Mesenteric fat pad (tissue), 1 donor: ENCODE measurements at places on chromosomes 6 and 20. TPM values are rescaled to one million over a fixed set of nuclear protein-coding genes. Genes with fewer than 3 reads are reported as not detected.

GRCh38 chr6:154752022-154752421, 18.8 kb downstream of the SCAF8 start:
- DNase-seq, result no peak

TMC2 gene
- total RNA-seq, result 0.22 TPM

HLA-DRB5 gene
- total RNA-seq, result 118 TPM

SNX21 gene
- 46.7 TPM for total RNA-seq

SLC35D3 gene
- not detected for total RNA-seq

OPRM1 gene
- total RNA-seq, result not detected

GRCh38 chr6:149567194-149567586, 1.0 kb downstream of the GINM1 start:
- DNase-seq, result no peak

MATN4 gene
- not detected for total RNA-seq

DNA sequence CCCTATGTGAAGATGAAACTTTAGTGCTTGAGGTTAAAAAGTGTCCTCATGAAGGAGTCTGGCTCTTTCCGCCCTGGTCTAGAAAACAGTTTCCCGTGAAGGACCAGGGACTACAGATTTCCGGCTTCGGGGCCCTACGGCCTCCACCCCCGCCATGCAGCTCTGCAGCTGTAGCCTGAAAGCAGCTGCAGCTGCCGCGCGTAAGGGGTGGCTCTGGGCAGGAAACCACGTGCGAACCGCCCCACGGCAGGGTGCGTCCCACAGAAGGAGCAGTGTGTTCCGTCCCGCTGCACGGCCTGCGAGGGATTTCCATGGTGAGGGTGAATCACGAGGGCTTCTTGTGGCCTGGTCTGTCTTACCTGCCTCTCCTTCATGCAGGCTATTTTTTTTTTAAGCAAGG, 117.0 kb downstream of the ERMARD start:
- DNase-seq, result peak; percentile 89

DNA sequence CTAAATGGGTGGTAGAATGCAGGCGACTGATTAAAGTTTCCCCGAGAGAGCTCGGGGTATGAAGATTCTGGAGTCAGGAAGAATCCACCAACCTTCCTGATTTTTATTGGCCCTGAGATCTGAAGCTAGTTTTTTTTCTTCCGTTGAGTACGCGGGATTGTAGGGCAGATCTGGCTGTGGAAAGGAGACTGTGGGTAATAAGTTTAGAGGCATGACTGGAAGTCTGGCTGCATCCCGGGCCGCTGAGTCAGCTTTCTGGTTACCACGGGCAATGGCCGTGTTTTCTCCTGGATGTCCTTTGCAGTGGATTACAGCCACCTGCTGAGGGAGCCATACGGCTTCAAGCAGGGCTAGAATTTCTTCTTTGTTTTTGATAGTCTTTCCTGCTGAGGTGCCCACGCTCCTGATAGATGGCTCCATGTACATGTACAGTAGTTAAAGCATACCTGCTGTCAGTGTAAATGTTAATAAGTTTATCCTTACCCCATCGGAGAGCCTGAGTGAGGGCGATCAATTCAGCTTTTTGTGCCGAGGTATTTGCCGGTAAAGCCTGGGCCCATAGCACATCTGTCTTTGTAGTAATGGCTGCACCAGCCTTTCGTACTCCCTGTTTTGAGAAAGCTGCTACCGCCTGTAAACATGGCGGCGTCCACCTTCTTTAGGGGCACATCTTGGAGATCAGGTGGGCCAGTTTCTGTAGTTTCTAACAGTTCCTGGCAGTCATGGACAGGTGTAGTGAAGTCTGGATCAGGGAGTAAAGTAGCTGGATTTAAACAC, 154.0 kb downstream of the TRIM27 start:
- no peak for DNase-seq

DNA sequence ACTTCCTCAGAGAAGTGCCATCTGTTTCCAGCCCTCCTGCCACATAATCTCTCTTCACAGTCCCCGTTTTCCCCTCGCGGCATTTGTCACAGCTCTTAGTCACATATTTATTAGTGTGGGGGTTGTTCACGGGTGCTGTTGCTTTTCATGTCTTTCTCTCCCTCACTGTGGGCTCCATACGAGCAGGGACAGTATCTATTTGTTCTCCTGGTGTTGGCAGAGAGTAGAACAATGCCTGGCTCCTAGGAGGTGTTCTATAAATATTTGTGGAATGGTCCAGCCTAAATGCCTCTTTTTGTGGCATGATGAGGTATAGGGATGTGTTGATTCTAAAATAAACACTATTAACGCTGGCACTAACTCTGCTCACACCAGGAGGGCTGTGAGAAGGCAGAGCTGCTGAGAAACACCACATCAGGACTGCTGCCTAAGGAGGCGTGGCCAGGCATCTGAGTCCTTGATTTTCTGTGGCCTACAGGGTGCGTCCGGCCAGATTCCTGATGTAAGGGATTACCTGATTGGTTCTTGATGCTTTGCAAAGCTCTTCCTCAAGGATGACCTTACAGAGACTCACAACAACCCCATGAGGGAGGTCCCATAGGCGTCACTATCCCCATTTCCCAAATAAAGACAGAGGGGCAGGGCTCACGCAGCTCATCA, 219.8 kb upstream of the ARID1B start:
- DNase-seq, result no peak

GRCh38 chr20:58458342-58459057, 56.7 kb downstream of the APCDD1L start:
- DNase-seq, result no peak

DNA sequence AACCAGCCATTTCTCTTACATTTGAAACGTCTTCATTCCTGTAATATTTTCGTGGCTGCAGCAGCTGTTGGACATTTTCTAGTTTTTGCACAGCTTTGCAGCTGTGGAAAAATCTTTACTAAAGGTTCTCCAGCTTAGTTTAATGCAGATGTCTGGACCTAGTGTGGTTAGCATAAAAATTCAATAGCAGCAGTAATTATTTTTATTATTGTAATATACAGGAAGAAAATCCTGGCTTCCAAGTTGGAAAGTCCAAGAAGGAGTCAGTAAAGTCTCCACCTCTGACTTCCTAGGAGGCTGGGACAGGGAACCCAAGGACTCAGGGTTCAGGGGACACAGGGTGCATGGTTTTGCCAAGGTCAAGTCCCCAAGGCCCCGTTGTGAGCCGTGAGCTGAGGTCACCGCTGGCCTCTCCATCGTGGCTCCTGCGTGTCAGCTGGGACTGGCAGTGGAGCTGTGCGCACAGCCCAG, 230.6 kb downstream of the FNDC1 start:
- DNase-seq, result no peak

THEMIS gene
- total RNA-seq, result 0.45 TPM

ASIP gene
- total RNA-seq, result not detected

- DNase-seq, result no peak
These were observed 199.0 kb downstream of the JARID2 start for GRCh38 chr6:15444881-15445280.

STX11 gene
- 32.7 TPM for total RNA-seq

ENPP5 gene
- 0.67 TPM for total RNA-seq

- no peak for DNase-seq
These were observed 69.6 kb upstream of the ZNF184 start for GRCh38 chr6:27542485-27542884.

DUSP15 gene
- 0.77 TPM for total RNA-seq

GRCh38 chr6:150087336-150087735, 18.4 kb upstream of the ULBP3 start:
- DNase-seq, result peak; percentile 72

DNA sequence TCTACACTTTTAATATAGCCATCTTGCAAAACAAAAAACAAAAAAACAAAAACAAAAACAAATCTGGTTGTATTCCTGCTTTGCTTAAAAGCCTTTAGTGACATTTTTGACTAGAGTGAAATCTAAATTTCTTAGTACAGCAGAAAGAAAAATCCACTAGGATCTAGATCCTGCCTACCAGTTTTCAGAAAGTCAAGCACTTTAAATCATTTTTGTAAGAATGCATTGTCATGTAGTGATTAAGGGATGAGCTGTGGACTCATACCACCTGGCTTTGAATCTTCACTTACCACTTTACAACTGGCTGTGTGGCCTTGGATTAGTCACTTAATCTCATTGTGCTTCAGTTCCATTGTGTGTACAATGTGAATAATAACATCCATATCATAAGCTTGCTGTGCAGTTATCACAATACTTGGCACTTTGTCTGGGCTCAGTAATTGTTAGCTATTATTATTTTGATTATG, 4.0 kb downstream of the MKKS start:
- no peak for DNase-seq

- DNase-seq, result peak; percentile 62
These were observed 1.1 kb upstream of the BEND3 start for GRCh38 chr6:107116328-107116892.

- DNase-seq, result no peak
These were observed 100.6 kb upstream of the HIVEP1 start for GRCh38 chr6:11911538-11911937.

GRCh38 chr6:167108278-167108677, 14.6 kb upstream of the CCR6 start:
- no peak for DNase-seq

- DNase-seq, result no peak
These were observed 909 bp downstream of the DNAAF9 start for GRCh38 chr20:3406481-3407039.

DNA sequence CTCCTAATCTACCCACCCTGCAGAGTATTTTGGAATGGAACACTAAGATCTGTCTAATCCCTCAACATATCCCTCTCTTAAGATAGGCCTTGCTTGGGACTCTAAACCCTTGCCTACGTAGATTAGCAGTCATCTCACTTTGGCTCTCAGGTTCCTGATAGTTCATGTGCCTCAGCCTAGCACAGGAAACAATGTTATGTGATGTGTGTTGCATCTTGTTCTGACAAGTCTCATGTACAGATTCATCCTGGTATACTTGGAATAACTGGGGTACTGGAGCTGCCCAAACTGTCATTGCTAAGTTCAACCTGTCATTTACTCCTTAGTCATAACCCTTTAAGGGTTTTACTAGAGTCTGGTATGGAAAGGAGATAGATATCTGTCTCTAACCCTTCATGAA, 34.1 kb downstream of the TREML1 start:
- no peak for DNase-seq

SNAI1 gene
- 19.1 TPM for total RNA-seq

BANF2 gene
- total RNA-seq, result not detected

GRCh38 chr6:129615020-129615419, 95.0 kb downstream of the ARHGAP18 start:
- no peak for DNase-seq

NFATC2 gene
- 9.3 TPM for total RNA-seq

GRCh38 chr20:53149148-53149889, 177.2 kb downstream of the TSHZ2 start:
- no peak for DNase-seq

- no peak for DNase-seq
These were observed 67.9 kb downstream of the ANKRD60 start for GRCh38 chr20:58160451-58161061.

MRAP2 gene
- 0.16 TPM for total RNA-seq

FERMT1 gene
- total RNA-seq, result 1.2 TPM

GRCh38 chr20:4710106-4710475, 11.6 kb upstream of the PRND start:
- peak; percentile 28 for DNase-seq

TDP2 gene
- 29.9 TPM for total RNA-seq

CTAGE9 gene
- total RNA-seq, result not detected

- DNase-seq, result no peak
These were observed 335.3 kb downstream of the CD83 start for GRCh38 chr6:14452567-14453527.

DNA sequence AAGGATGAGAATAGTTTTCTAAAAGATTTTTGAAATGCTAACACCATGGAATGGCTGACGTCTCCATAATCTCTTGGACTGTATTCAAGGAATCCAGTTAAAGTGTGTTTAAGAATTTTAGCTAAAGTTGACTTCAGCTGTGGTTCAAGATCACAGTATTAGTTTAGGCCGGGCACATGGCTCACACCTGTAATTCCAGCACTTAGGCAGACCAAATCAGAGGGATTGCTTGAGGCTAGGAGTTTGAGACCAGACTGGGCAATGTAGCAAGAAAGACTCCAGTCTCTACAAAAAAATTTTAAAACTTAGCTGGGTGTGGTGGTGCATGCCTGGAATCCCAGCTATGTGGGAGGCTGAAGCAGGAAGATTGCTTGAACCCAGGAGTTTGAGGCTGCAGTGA, 68.2 kb downstream of the RFPL4B start:
- no peak for DNase-seq

PLEKHG1 gene
- 71.1 TPM for total RNA-seq

GRCh38 chr20:4713401-4713800, 8.3 kb upstream of the PRND start:
- DNase-seq, result no peak

SLC22A16 gene
- total RNA-seq, result 1.4 TPM
